Stimulated activated CD4-positive, alpha-beta T cell treated with anti-CD3 and anti-CD28 coated beads, Interleukin-2, amount 100 ng/mL, for 4 hours (primary cell): ENCODE measurements at places on chromosomes 3 and 15.

GRCh38 chr3:194197981-194198695, 62.2 kb downstream of the HES1 start:
- no peak for DNase-seq

DNA sequence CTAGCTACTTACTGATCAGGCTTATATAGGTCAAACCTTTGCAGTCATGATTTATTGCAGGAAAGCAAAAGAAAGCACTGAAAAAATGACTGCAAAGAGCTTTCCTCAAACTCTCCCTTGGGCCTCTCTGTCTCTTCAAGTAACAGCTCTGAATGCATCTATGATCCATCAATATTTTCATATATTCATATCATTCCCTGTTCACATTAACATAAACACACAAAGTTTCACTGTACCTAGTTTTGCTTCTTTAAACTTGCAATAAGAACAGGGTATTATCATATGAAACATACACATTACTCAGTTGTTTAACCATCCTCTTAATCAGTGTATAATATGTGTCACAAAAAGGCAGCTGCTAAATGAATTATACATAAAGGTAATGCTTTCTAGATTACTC, 107.9 kb upstream of the ARL6 start:
- no peak for DNase-seq

- DNase-seq: no peak
Measured at GRCh38 chr3:136624371-136624770, 127.8 kb downstream of the STAG1 start.

DNA sequence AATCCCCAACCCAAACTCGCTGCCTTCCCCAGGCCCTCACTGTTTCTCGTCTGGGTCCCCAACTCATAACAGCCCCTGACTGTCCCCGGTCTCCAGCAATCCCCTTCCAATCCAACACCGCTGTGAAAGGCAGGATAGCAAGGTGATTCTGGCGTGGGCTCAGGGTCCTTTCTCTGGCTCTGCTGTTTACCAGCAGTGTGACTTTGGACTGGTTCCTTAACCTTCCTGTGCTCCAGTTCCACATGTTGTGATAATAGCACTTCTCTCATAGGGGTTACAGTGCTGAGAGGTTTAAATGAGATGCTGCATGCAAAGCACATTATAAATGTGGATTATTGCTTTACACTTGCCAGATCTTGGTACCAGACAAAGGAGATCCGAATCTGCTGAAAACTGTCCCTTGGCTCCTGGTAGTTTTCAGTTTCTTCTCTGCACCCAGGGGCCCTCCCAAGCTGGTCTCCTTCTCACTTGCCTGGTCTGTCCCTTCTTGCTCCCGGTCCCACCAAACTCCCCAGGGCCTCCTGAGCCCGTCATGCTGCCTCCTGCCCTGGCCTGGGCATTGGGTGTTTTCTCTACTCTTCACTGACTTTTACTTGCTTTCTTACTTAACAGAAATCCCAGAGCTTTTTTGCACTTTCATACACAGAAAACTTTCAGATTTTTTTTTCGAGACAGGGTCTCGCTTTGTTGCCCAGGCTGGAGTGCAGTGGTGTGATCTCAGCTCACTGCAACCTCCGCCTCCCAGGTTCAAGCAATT, 26.8 kb upstream of the CYP11A1 start:
- DNase-seq: no peak

- DNase-seq: no peak
Measured at GRCh38 chr3:63232764-63233396, 45.2 kb upstream of the SYNPR start.
